ENCODE measurements at places on chromosomes 6 and 20. TPM values are rescaled to one million over a fixed set of nuclear protein-coding genes. Genes with fewer than 3 reads are reported as not detected.

Gene HSPA12B
- total RNA-seq, result 1.1 TPM

Gene THBD
- 5.9 TPM for total RNA-seq

Gene DEFB123
- total RNA-seq, result not detected

Gene TP53TG5
- total RNA-seq, result 0.44 TPM

Gene WASF1
- total RNA-seq, result 1.4 TPM

Gene HLA-DPB1
- total RNA-seq, result 13.0 TPM

Gene ZNF334
- total RNA-seq, result 4.2 TPM

Gene NEDD9
- total RNA-seq, result 8.7 TPM

Gene MROH8
- total RNA-seq, result 1.4 TPM

Gene LAMA5
- total RNA-seq, result 45.3 TPM

Gene TCF21
- 0.35 TPM for total RNA-seq

DNA sequence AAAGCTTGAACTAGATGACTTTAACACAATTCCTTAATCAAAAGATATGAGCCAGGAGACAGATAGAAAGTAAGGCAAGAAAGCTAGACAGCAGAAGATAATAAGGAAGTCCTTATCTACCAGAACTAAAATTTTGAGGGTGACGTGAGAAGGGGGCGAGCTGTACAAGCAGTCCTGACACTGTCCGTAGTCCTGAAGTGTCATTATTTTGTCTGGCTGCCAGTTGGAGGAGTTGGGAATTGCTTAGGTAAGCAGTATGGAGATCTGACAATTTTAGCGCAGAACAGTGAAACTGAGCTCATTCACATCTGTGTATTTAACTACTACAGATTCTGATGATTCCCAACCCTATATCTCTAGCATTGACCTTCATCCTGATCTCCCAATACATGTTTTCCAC is 25.8 kb upstream of the CEP85L start:
- DNase-seq, result no peak

DNA sequence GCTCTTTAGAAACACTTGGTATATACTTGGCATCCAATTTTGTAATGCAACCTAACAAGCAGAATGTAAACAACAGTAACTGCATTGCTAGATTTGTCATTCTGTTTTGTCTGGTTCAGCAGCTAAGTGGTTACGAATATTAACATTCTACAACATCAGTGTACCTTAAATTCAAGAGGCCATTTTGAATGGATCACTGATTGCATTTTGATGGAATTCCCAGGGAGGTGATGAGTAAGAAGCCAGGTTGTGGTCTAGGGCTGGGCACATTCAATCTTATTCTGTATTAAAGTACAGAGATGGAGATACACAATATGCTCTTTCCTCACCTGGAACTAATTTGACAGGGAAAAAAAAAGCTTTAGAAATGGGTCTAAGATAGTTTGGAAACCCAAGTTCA is 483.5 kb downstream of the PRKN start:
- no peak for DNase-seq

DNA sequence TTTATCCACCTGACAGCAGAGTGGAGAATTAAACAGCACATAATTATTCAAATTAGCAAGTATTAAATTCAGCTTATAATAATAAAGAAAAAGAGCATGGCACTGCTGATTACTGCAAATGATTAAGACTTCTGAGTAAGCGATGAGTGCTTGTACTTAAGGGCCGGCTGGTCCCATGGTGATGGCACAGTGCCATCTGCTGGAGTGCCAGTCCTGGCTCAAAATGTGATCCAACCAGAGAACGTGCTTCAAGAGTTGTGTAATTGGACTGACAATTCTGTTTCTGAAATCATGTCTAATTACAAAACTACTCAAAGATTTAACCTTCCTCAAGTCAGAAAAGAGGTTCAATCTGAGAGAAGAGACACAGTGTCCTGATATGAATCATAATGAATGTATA is 181.6 kb upstream of the RGS17 start:
- DNase-seq, result peak; percentile 71

DNA sequence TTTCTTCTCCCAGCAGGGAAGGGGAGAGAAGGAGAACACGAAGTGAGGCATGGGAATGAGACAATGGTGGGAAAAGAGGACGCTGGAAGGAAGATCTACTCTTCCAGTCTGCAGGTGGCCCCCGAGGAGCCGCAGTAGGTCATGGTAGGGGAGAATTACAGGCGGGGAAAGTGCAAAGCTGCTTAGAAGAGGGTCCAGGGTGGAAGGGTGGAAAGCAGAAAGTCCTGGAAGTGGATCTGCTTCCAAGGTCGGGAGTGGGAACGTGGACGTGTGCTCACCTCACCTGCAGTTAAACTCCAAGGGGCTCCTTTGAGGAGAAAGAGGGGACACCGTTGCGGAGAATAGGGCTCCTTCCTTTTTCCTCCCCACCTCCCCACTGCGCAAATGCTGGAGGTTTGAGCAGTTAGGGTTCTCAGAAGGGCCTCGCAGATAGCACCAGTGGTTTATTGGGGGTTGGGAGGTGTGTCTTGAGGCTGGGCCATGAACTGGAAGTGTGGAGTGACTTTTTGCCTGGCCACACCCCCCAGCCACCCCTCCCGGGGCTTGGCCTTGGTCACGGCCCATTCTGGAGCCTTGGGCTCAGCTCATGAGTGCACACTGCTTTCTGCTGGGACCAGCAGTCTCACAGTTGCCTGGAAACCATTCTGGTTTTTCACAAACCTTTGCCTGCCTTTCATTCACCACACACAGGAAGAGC is 100.4 kb upstream of the MLN start:
- DNase-seq, result no peak

GRCh38 chr6:113647143-113647889 is 209.8 kb upstream of the MARCKS start:
- no peak for DNase-seq

DNA sequence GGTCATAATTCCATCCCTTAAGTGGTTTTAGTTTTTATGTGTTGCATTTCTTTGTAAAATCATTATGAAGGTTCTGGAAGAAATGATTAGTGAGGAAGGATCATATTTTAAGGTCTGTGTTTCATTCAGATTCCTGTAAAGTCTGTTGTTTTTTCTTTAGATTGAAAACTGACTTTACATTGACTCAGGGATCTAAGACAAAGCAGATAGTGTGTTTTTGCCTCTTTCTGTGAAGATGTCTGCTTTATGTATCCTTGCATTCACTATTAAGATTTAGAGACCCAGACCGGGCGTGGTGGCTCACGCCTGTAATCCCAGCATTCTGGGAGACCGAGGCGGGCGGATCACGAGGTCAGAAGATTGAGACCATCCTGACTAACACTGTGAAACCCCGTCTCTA is 225.7 kb downstream of the SAMD5 start:
- DNase-seq, result peak; percentile 15

GRCh38 chr6:47111685-47112084 is 69.6 kb upstream of the ADGRF1 start:
- DNase-seq, result no peak

- no peak for DNase-seq
These were observed 205.5 kb downstream of the TSHZ2 start for GRCh38 chr20:53177687-53178086.

GRCh38 chr20:53579266-53579580 is 14.4 kb downstream of the ZNF217 start:
- no peak for DNase-seq

DNA sequence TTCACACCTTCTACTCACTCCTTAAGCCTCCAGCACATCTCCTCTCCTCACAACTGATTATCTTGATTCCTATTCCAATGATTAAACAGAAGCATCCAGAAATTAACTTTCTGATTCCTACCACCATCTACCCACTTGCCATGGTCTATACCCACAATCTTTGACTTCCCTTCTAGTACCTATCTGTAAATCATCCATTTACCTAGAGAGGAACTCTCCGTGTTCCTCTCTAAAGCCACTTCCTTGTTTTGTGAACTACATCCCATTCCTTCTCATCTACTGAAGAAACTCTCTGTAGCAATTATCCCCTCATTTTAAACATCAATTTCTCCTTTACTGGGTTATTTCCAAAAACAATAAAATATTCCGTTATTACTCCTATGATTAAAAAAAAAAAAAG is 167.3 kb downstream of the ARHGAP18 start:
- no peak for DNase-seq

DNA sequence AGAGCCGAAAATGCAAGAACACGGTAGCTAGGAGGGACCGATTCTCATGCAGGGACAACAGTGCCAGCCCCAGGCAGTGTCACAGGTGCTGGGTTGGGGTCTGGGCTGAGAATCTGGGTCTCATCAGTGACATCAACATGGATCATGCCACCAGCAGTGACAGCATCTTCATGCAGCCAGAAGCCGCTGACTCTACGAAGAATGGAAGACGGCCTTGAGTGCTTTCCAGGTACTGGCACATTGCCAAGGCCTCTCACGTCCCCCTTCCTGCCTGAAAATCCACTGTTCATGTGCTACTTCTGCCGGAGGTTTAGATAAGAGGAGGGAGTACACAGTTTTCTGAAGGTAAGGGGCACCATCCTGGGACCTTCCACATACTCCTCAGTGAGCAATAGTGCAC is 141.1 kb upstream of the FOXQ1 start:
- peak; percentile 28 for DNase-seq

GRCh38 chr6:159212028-159212427 is 42.8 kb downstream of the FNDC1 start:
- no peak for DNase-seq

- no peak for DNase-seq
These were observed 41.7 kb downstream of the TMEM242 start for GRCh38 chr6:157281570-157281969.

GRCh38 chr6:143107911-143108761 is 47.4 kb downstream of the AIG1 start:
- no peak for DNase-seq

- peak; percentile 15 for DNase-seq
These were observed 13.4 kb downstream of the CCDC167 start for GRCh38 chr6:37486121-37486839.

DNA sequence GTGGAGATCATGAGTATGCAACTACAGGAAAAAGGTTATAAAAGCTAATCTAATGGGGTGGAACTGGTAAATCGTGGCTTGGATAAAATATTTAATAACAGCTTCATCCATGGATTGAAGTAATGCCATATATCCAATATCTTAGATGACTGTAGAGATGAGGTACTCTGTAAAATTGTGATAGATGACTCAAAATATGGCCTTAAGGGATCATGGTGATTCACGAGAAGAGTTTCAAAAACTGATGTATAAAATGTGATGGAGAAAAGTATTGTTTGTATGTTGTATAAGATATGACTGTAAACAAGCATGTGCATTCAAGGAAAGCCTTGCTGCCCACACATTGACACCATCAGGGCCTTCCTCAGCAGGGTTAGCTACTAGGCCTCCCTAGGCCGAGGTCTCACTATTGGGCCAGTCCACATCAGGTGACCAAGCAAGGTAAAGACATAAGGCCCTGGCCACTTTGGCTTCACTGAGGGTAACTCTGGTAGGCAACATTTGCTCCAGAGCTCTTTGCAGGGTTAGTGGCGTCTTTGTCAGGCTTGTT is 17.7 kb upstream of the CCN6 start:
- no peak for DNase-seq

DNA sequence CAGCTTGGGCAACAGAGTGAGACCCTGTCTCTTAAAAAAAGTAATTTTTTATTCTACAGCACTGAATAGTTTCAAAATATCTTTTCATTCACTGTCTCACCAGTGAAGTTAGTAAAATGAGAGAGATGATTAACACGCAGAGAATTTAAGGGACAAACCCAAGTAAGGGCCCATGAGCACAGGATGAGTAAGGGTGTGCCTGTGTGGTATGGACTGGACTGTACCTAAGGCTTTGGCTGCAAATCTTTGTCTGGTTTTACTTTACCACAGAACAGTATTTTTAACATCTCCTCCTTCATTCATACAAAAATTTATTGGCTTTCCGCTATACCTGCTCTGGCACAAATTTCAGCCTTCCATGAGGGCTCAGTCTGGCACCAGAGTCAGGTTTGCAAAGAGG is 433.3 kb downstream of the UTRN start:
- DNase-seq, result no peak
